Dermis microvascular lymphatic vessel endothelial cell (primary cell): ENCODE measurements at places on chromosomes 4 and X.

DNA sequence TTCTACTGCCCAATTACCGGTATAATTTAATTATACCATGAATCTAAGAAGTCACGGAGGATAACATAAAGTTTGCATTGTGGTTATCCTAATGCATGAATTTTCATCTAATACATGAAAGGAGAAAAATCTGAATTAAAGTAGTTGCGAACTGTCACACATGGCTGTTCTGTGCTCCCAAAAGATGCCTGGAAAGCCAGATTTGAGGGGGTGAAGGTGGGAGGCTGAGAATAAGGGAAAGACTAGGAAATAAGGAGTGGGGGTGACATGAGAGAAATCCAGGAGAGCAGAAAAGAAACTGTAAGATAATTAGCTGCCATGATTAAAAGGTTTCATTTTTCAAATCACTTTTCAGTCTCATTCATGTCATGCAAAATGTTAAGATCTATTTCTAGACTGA, 1582.7 kb downstream of the STIM2 start:
- DNase-seq = no peak

- DNase-seq = no peak
Observed at GRCh38 chr4:133972586-133972985, 229.0 kb downstream of the PABPC4L start.

DNA sequence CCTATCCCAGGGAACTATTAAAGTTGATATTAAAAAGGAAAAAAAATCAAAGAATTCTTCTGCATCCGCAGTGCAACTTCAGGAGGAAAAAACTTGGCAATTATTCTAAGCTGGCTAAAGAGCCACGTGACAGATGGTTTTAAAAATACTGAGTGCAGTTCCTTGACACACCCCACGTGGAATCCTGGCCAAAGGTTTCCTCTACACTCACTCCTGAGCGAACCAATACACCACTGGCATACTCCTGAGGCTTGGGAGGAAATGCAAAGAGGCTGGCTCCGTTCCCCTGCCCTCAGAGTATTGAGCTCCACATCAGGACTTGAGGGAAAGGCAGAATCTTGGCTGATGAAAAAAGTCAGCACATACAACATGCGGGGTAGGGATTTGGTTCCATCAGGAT, 133.8 kb upstream of the ATP6AP2 start:
- DNase-seq = no peak

DNA sequence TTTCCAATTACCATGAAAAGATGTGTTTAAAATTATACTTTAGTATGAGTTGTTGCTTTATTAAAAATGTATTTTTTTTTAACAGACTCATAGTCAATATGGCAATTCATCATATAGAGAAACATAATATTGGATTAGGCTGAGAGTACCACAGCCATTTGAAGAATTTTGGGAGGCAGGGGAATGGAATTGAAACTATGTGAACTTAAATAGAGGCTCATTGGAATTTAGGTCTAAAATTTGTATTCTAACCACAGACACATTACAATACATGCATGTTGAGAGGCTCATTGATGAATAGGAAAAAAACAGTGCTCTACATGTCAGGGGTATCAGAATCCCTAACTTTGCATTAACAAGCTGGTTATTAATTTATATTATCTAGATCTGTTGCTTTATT, 269.6 kb downstream of the DKK2 start:
- DNase-seq = no peak

DNA sequence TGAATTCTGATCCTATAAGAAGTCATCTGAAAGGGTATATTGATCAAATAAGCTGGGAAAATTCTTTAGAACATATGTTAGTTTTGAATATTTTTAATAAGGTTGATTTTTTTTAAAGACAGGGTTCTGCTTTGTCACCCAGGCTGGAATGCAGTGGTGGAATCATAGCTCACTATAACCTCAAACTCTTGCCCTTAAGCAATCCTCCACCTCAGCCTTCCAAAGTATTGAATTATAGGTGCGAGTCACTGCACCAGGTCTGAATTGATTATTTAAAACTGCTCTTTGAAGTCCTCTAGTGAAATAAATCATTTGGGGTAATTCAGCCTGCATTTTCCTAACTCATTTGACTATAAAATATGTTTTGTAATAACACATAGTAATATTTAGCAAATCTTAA, 812.3 kb downstream of the PDHA2 start:
- no peak for DNase-seq

DNA sequence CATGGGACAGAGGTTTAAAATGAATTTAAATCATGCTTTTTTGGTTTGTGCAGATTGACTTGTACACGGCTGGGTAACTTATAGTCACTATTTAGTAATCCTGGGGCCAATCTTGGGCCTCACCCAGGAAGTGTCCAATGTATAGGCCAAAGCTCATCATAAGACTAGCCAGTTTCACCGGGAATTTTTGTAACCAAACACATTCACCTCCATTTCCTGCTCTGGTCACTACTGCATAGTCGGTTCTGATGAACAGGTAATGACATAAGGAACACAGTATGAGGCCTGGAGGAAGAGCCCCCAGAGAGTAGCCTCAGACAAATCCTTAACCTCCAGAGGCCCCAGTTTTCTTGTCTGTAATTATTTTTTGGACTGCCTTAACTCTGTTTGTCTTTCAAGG, 81.9 kb downstream of the HPRT1 start:
- DNase-seq = no peak

DNA sequence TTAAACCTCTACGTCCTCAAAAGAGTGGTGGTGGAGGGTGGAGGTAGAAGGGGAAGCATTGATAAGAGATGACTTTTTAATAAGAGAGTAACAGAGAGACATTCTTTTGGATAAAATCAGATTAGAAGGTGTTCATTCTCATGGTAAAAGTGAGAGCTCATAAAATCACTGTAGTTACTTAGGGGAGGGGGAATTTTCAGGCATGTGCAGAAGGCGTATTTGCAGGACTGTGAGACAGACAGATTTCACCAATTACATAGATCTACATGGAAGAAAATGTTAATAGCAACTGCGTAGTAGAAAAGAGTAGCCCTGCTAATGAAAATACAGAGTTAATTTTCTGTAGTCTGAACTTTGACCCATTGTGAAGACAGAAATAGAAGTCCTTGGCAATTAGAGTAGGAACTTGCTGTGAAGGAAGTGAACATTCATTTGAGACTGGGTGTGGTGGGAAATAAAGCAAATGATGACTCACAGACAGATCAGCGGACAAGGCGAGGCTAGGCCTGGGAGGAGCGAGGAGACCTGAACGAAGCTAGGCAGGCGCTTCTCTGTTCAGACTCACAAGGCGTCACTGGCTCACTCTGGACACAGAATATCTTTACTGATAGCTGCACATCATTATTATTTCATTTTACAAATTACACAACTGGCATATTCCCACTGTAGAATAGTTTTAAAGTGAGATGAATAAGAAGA, 57.2 kb upstream of the FAM9C start:
- DNase-seq = peak; percentile 92

DNA sequence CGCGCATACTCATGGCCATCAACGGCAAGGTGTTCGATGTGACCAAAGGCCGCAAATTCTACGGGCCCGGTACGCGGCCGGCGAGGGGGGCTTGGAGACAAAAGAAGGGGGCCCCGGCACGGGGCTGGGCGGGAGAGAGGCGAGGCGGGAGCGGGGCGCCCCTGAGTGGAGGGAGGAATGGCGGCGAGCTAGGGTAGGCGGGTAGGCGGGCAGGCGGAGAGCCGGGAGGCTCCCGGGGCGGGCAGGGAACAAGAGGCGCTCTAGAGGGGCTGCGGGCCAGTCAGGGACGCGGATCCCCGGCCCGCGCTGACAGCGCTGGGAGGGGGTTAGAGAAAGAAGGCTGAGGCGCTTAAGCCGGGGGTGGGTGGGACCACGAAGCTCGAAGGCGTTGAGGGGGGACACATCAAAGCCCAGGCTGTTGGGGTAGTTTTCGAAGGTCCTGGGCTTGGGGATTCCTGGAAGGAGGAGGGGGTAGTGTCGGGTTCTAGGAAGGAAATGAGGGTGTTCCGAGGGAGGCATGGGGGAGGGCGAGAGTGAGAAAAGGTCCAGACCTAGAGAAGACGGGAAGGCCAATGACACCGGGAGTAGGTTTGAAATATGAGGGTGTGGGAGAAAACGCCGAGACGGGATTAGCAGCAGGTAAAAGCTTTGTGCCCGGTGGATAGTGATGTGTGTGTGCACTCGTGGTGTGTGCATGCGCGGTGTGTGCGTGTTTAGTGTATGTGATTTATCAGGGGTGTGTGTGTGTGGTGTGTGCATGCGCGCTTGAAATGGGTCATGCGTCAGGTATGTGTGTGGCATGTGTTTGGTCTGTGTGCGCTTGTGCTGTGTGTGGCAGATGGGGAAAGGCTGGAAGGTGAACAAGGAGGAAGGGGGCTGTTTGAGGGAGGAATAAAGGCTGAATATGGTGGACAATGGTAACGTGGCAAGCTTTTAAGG, 807 bp downstream of the PGRMC1 start:
- DNase-seq = no peak

GRCh38 chr4:86595426-86595805, 1.3 kb downstream of the PTPN13 start:
- no peak for DNase-seq

- no peak for DNase-seq
Observed at GRCh38 chr4:150973626-150974251, 41.3 kb downstream of the LRBA start.

- no peak for DNase-seq
Observed at GRCh38 chrX:110374559-110374958, 15.9 kb downstream of the RTL9 start.

DNA sequence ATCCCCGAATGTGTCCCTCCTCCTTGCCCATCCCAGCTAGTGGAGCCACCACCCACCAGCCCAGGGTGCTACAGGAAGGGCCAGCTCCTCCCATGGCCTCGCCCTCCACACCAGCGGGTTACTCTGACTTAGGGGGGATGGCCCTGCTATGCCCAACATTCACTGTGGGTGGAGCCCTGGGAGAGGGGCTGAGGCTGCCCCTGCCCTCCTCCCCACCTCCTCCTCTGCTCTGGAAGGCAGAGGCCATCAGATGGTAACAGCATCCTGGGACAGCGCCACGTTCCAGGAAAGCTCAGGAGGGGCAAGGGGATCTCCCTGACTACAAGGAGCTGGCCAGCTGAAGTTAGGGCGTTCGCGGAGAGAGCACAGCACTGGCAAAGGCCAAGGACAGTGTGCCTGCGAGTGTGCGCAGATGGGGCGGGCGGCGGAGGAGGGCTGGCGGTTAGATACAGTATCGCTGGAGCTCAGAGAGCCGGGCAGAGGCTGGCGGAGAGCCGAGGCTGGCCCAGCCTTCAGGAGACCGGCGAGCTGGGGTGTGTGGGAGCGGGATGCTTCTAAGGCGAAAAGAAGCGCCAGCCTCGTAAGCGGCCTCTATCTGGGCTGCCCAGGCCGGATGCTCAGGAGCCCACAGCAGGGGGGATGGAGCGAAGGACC, 1.5 kb downstream of the JAKMIP1 start:
- no peak for DNase-seq

DNA sequence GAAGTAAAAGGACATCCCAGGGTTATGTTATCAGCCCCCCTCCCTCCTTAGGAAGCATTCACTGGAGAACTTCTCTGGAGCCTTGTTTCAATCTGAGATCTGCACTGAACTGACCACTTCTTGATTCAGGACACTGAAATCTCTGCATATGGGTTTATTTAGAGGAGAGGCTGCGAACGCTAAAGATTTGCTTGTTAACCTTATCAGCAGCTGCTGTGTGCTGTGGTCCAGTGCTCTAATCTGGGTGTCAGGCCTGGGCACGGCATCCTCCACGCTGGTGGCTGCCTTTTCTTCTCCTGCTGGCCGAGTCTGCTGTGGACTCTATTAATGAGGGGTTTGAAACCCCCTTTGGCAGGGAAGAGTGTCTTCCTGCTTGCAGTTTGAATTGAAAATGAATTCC, 1094.7 kb upstream of the TENM3 start:
- DNase-seq = no peak

DNA sequence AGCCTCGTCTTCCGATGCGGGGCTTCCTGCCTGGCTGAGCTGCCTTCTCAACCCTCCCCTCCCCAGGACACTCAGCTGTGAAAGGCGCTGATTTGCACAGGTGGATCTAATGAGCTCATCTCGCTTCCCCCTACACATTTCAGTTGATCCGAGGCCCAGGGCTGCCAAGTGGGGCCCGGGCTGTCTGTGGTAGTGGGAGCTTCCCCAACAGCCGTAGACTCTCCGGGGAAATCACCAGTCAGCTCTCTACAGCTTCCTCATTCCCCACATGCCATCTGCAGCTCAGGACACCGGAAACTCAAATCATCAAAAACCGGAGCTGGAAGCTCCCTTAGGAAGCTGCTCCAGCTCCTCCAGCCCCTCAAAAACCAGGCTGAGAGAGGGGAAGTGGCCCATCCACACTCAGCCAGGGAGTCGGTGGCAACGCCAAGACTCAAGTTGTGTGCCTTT, 56.2 kb downstream of the SMIM20 start:
- no peak for DNase-seq

DNA sequence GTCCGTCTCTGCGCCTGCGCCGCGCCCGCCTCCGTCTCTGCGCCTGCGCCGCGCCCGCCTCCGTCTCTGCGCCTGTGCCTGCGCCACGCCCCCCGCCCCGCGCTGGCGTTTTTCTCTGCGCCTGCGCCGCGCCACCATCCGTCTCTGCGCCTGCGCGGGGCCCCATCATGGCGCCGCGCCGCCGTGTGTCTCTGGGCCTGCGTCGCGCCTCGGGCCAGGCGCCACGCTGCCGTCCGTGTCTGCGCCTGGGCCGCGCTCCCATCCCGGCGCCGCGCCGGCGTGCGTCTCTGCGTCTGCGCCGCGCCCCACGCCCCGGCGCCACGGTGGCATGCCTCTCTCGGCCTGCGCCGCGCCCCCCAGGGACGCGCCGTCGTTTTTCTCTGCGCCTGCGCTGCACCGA, 51.8 kb upstream of the DUX4 start:
- no peak for DNase-seq

DNA sequence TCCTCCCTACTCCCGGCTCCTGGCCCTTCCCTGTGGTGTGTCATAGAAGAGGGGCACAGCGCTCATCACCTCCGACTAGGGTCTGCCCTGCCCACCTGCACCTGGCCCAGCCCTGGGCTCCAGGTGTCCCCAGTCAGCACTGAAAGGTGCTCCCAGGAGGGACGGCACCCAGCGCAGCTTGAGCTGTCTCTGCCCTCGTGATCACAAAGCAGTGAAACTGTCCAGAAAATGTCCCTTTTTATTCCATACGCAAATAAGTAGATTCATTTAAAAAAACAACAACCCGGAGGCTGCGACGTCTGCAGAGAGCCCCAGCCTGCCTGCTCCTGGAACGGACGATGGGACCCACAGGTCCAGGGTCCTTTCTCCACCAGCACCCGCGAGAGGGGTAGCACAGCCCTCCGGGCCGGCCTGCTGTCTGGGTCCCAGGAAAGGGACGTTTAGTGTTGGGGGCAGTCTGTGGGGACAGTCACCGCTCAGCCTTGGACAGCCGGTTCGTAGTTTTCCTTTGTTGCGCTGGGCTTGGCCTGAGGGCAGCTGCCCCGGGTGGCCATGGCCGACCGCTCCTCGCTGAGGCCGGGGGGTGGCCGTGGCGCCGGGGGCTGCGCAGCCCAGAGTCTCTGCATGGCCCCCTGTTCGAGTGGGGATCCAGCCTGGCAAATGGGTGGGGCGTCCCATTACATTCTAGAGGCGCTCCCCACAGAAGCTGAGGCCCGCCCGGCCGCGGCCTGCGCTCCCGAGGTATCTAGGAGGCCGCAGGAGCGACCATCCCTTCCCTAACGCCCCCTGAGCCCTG, 4.6 kb downstream of the HMX1 start:
- DNase-seq = no peak
